DND-41 (cell line): ENCODE measurements at places on chromosomes 3 and 15.
A peak's percentile ranks its signal among the peaks of the same experiment; 100 is the strongest.

- DNase-seq = no peak
These were observed 22.4 kb downstream of the FBXW12 start for GRCh38 chr3:48394391-48394790.

DNA sequence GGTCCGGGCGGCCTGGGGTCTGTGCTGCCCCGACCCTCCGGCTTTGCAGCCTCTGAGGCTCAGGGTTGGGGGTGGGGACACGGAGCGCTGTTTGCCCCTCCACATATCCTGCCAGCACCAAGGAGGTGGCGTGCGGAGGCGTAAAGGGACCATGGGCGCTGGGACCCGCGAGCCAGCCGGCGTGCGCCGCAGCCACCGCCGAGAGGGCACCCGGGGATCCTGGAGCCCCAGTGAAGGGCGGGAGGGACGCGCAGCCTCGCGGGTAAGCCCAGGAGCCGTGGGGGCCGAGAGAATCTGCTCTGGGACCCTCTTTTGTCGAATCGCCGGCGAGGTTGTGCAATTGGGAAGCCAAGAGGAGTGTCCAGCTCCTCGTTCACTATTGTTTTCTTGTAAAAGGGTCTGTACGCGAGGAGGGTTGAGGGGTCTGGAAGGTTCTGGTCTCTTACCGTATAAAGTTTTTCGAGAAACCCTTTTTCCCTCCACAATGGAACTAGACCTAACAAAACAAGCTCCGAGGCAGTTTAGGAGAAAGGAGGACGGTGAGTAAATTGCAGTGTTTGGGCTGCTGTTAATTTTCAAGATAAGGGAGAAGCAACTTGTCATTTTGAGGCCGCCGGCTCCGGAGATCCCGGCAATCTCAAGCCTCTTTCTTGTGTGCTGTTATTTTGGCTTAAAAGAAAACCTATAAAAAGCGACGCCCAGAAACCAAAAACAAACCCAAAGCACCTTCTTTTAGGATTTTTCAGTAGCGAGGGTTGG is 29.9 kb upstream of the ST3GAL6 start:
- peak; percentile 74 for DNase-seq

GRCh38 chr3:183868796-183869195 is 15.9 kb downstream of the PARL start:
- no peak for DNase-seq

DNA sequence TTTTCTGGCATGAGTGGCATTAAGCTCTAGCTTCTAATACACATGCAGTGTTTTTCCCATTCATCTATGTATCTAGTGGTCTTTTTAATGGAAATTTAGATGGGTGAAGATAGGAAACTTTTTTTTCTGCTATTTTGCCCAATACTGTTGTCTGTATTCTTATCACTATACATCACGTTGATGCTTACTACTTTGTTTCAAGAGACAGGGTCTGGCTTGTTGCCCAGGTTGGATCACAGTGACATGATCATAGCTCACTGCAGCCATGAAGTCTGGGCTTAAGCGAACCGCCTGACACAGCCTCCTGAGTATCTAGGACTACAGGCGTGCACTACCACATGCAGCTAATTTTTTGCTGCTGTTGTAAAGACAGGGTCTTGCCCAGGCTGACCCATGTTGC is 84.6 kb downstream of the PEAK1 start:
- no peak for DNase-seq

- no peak for DNase-seq
These were observed 37.2 kb downstream of the AADACL2 start for GRCh38 chr3:151770956-151771355.

- DNase-seq = no peak
These were observed 122.7 kb upstream of the MEIS2 start for GRCh38 chr15:37223089-37223488.

- no peak for DNase-seq
These were observed 16.2 kb downstream of the CLRN1 start for GRCh38 chr3:150956376-150956775.

DNA sequence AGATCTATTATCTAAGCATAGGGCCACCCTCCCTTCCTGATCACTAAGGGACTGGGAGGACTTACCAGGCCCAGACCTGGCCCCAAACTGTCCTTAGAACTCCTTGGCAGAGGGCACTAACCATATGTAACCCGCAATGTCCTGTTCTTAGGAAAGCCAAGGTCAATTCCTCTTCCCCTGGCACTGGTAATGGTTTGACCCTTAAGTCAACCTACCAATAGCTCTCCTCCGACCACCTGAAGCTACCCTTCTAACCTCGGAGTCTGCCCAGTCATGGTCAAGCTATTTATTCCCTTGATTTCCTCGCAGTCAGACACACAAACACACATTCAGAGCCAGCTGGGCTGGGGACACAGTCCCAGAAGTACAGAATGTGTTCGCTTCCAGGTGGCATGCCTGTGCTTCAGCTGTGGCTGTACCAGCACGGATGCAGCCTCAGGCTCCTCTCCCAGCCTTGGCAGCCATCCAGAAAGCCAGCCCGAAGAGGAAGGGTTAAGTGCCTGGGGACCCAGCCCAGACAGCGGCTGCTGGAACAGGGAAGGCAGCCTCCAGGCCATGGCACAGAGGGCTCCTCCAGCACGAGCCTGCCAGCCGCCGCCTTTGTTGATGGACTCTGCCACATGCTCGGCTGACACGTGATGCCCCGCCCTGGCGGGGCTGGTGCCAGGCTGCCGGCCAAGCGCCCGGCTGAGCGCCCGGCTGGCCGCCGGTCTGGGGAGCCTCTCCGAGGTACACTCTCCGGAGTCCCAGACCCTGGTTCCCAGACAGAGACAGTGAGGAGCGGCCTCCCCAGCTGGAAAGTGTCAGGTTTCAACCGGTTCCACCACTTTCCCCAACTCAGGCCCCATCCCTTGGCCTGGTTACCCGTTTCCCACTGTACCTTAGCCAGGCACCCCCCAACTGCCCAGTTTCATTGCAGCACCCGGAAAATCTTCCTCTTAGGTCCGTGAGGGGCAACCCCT is 5.5 kb downstream of the BMF start:
- no peak for DNase-seq

- no peak for DNase-seq
These were observed 248.6 kb upstream of the FEZF2 start for GRCh38 chr3:62621925-62622324.
